Right ventricle myocardium superior (tissue), 1 donor: ENCODE measurements at places on chromosomes 1 and 21. TPM values are rescaled to one million over a fixed set of nuclear protein-coding genes. Genes with fewer than 3 reads are reported as not detected.

- DNase-seq, result no peak
Observed at GRCh38 chr1:3644273-3644672, 5.6 kb downstream of the WRAP73 start.

DNA sequence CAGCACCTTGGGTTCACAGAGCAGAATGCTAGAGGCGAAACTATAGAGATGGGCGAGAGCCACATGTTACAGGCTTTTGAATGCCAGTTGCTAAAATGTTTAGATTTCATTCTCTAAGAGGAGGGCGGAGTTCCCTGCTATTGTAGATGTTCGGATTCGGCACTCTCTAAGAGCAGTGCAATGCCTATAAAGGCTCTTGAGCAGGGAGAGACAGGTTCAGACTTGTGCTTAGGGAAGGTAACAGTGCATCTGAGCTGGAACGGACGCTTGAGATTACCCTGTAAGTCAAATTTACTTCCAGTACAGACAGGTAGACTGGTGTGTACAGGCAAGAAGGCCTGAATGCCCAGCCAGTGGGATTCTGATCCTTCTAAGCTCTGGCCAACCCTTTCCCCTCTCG lies 15.3 kb downstream of the LURAP1 start:
- DNase-seq, result no peak

DNA sequence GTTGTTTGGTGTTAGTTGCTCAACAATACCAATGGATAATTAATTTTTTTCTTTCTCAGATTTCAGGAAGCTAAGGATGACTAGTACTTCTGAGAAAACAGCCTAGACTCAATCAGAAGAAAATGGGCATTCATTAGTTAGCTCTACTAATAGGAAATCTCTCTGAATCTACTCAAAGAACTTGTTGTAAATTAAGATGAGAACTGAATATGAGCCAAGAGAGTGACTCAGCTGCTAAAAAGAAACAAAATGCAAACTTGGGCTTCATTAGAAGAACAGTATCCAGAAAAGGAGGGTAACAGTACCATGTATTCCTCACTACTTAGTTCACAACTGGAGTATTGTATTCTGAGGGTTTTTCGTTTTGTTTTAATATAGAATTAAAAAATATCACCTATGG lies 12.5 kb downstream of the FOXJ3 start:
- no peak for DNase-seq

DNA sequence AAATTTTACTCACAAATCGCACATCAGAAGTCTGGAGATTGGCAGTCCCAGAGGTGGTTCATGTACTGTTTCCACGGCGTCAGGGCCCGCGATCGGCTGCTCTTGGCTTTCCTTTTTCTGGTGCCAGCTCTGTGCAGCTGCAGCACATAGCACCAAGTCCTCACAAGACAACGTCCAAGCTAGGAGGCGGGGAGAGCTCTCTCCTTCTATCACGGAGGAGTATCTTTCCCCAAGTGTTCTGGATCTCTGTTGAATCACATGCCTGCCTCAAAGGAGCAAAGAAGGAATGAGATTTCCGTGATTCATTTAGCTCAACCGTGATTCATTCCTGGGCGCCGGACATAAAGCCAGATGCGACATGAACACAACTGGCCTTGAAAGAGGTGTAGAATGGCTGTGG lies 25.5 kb downstream of the MT1HL1 start:
- DNase-seq, result no peak

GRCh38 chr1:56924116-56924515 lies 41.7 kb downstream of the C8B start:
- DNase-seq, result no peak

DNA sequence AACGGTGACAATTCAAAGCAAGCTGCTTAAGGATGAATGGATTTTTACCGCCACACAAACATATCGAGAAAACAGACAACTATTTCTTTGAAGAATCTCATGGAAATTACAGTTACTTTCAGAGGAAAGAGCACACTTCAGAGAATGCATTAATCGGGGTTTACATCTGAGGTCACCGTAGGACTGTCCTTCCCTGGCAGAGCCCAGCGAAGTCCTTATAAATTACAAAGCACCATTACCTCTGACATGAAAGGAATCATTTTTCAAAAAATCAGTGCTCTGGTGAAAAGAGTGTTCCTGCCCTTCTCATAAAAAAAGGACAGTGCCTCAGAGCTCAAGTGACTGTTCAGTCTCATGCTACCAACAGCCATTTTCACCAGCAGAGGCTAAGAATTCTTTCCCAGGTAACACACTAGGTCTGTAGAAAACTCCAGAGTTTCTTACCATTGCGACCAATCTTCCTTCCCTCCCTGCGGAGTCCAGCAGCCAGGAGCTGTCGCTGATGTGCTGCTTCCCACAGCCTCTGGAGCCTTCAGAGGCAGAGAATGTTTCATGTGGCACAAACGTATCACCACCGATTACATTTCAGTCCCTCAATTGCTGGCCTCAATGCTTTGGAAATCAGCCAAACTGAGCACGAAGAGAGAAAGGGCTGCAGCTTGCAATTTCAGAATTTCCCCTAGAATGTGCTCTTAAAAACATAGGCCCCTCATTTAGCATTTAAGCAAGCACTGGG lies 75.4 kb downstream of the PLD5 start:
- no peak for DNase-seq

GRCh38 chr1:32536764-32537163 lies 2.5 kb upstream of the ZBTB8A start:
- no peak for DNase-seq

GRCh38 chr1:202213361-202214088 lies 19.9 kb downstream of the LGR6 start:
- DNase-seq, result no peak

DNA sequence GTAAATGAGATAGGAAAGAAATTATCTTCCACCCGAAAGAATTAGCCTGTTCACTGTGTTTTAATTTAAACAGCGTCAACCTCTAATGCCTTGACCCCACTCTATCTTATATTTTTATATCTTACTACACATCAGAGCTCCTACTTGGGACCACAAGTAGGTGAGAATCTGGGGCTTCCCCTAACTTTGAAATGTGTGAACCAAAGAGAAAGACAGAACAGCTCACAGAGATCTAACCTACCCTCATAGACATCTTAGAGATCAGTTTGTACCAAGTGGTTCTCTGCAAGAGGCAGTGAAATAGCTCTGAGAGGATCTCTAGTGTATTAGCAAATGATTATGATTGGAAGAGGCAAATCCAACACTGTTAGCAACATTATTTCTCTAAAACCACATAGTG lies 31.0 kb upstream of the IFI16 start:
- no peak for DNase-seq

DNA sequence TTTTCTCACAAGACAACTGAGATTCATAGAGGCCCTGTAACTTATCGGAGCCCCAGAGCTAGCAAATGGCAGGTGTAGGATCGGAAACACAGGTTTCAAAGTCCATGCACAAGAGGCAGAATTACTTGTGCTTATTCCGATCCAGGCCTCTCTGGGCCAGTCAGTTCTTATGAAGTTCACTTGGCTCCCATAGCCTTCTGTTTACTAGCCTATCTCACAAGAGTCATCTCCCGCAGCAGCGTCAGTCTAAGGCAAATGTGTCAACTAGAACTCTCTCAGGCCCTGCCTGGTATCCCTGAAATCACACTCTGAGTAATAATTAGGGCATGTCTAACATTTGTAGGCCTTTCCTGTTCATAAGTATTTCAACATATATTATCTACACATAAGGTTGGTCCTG lies 43.3 kb downstream of the PHC2 start:
- DNase-seq, result no peak

GRCh38 chr1:203045821-203046594 lies 19.7 kb downstream of the PPFIA4 start:
- no peak for DNase-seq

- no peak for DNase-seq
Observed at GRCh38 chr1:111332190-111332589, 41.5 kb downstream of the CHIA start.

DNA sequence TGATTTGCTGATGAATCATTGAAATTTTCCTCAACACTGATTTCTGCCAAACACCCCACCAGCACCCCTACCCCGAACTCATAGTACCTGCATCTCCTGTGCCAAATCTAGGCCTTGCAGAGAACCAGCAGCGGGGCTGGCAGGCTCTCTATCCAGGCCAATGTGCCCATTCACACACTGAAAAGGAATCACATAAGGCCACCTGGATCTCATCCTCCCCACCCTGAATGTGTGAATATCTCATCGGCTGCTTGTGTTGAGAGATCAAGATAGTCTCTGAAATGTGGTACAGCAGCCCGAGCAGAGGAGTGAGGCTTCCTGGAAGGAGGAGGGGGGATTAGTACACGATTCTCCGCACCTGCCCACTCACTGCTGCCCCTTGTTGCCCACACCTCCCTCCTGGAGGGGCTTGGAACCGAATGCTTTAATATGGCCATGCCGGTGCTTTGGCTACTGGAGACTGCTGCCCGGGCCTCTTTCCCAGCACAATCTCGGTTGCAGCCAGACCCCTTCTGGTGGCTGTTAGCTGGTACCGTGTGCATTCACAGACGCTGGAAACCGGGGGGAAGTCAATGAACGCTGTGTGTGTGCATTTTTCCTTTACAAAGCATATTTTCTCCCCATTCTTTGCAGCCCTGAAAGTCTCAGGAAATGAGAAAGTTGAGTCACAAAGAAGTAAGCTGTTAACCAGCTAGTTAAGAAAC lies 619.5 kb downstream of the MATN1 start:
- DNase-seq, result no peak

- DNase-seq, result no peak
Observed at GRCh38 chr1:84156210-84156621, 12.1 kb downstream of the PRKACB start.

- no peak for DNase-seq
Observed at GRCh38 chr1:40079774-40080400, 17.2 kb downstream of the PPT1 start.

DNA sequence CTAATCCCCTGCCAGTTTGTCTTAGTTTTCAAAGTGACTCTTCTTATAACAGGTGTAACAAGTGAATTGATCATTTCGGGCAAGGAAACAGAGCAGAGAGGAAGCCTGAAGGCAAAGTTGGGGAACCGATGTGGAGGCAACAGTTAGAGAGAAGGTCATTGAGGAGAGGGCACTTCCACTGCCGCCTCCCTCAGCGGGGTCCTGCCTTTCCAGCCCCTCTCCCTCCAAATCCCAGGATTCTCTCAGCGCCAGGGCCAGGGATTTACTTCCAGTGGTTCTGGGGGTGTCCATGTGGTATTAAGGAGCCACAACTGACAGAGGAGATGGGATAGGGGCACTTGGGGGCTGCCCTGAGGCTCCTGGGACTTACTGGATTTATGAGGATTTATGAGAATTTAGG lies 39.7 kb upstream of the PDE9A start:
- no peak for DNase-seq

DNA sequence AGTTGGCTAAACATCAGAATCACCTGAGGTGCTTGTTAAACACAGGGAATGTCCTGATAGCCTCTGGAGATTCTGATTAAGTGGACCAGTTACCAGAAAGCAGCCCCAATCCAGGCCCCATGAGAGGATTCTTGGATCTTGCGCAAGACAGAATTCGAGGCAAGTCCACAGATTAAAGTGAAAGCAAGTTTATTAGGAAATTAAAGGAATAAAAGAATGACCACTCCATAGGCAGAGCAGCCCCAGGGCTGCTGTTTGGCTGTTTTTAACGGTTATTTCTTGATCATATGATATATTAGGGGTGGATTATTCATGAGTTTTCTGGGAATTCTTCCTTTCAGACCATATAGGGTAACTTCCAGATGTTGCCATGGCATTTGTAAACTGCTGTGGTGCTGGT lies 176.2 kb downstream of the ROR1 start:
- DNase-seq, result no peak

GRCh38 chr1:205652984-205653383 lies 21.2 kb upstream of the ELK4 start:
- DNase-seq, result no peak

EPRS1 gene
- 55.2 TPM for total RNA-seq

HMCN1 gene
- 5.7 TPM for total RNA-seq

KAZN gene
- 3.7 TPM for total RNA-seq

MTARC1 gene
- total RNA-seq, result 6.9 TPM

AMIGO1 gene
- total RNA-seq, result 19.3 TPM

LCE1E gene
- not detected for total RNA-seq

HES4 gene
- 27.4 TPM for total RNA-seq

KPRP gene
- total RNA-seq, result not detected

ANXA9 gene
- not detected for total RNA-seq

UCK2 gene
- 6.2 TPM for total RNA-seq

ARV1 gene
- total RNA-seq, result 15.2 TPM
